ENCODE measurements at places on chromosomes 2 and 18.

DNA sequence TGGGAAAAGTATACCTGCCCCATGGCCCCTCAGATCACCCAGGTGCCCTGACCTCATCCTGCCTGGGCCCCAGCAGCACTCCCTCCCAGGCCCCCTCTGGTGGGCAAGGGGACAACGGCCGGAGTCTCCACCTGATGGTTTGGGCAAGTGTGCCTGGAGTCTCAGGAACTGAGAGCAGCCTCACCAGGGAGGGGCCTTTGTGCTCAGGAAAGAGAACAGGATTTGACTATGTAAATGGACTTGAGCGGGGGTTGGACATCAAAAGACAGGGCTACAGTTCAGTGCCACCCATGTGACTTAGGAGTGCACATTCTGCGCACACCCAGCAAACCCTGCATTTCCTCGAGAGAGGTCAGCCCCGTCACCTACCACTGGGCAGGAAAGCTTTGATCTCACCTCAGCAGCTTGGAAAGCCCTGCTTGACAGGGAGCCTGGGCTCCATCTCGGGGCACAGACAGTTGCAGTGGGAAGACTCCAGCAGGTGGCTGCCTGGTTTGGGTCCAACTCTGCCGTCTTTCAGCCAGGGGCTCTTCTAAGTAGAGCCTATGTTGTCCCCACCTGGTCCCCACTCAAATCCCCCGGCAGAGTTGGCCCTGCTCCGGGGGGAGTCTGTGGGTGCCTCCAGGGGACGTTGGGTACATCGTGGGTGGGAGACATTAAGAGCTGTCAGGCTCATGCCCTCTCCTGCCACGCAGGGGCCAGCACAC is 3.3 kb downstream of the INPP5D start:
- H3K4me1 ChIP-seq = peaks cover 74% of the 10 kb centered on the region
- H3K27me3 ChIP-seq = no peaks in the 10 kb centered on the region
- peak overlapping the region; percentile 92 for H3K27ac ChIP-seq
- H3K4me3 ChIP-seq = no peak overlapping the region
- peak; percentile 46 for DNase-seq
- H3K36me3 ChIP-seq = no peaks in the 10 kb centered on the region

GRCh38 chr2:61354543-61355197 is 116.2 kb downstream of the USP34 start:
- H3K4me3 ChIP-seq = no peak overlapping the region
- H3K27me3 ChIP-seq = no peaks in the 10 kb centered on the region

GRCh38 chr2:106161938-106162820 is 31.9 kb downstream of the UXS1 start:
- no peak overlapping the region for H3K4me3 ChIP-seq
- no peaks in the 10 kb centered on the region for H3K36me3 ChIP-seq
- H3K27ac ChIP-seq = peak overlapping the region; percentile 73
- H3K27me3 ChIP-seq = no peaks in the 10 kb centered on the region
- DNase-seq = peak; percentile 87

DNA sequence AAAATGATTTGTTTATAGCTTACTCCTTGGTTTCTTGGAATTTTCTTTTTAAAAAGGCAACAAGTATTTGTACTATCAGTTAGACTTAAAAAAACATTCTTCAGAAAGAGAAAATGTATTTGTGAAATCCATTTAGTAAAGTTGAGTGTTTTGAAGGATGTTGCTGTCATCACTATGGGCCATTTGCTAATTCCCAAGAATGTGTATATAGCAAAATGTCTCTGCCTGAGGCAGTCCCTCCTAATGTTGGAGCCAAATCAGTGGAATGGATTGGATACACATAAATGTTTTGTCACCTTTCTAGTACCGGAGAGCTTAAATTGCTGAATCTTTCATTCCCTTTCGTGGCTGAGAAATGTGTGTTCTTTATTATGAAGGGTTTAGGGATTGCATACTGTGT is 890.2 kb upstream of the ZEB2 start:
- no peak for DNase-seq
- no peaks in the 10 kb centered on the region for H3K27me3 ChIP-seq
- H3K36me3 ChIP-seq = no peaks in the 10 kb centered on the region
- H3K27ac ChIP-seq = no peak overlapping the region
- H3K4me1 ChIP-seq = no peaks in the 10 kb centered on the region
- no peak overlapping the region for H3K4me3 ChIP-seq

DNA sequence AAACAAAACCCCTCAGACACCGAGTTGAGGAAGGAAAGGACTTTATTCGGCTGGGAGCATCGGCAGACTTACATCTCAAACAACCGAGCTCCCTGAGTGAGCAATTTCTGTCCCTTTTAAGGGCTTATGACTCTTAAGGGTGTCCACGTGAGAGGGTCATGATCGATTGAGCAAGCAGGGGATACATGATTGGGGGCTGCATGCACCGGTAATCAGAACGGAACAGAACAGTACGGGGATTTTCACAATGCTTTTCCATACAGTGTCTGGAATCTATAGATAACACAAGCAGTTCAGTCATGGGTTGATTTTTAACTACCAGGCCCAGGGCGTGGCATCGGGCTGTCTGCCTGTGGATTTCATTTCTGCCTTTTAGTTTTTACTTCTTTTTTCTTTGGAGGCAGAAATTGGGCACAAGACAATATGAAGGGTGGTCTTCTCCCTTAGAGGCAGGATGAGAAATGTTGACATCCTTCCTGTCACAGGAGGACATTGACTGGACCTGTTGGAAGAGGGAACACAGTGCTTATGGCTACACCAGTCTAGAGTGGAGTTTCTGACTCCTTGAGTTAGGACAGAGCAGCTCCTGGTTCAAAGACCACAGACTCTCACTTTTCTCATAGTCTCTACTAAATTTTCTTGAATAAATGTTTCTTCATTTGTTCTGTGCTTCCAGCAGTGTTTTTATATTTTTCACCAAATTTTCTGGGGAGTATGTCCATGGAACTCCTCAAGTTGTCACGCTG is 35.8 kb downstream of the SPOPL start:
- no peak for DNase-seq
- H3K4me3 ChIP-seq = no peak overlapping the region
- no peaks in the 10 kb centered on the region for H3K36me3 ChIP-seq
- no peak overlapping the region for H3K27ac ChIP-seq

- no peak overlapping the region for H3K4me3 ChIP-seq
- no peaks in the 10 kb centered on the region for H3K27me3 ChIP-seq
- H3K27ac ChIP-seq = no peak overlapping the region
- no peaks in the 10 kb centered on the region for H3K36me3 ChIP-seq
- peaks cover 13% of the 10 kb centered on the region for H3K4me1 ChIP-seq
Observed at GRCh38 chr2:62415518-62415917, 90.5 kb downstream of the TMEM17 start.

DNA sequence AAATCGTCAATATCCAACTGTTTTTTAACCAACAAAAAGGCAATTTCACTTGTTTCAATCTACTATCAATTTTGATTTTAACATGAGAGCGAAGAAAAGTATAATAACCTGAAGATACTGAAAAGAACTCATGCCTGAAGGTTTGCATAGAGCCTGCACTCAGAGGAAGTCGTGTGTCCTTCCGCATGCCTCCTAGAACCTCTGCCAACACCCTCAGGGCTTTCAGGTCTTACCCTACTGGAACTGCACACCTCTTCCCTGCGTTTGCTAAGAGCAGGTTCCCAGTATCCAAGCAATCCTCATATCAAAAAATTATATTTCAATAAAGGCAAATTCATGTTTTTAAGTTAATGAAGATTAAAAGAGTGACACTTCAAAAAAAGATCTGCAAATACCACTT is 74.7 kb downstream of the PIAS2 start:
- no peaks in the 10 kb centered on the region for H3K36me3 ChIP-seq
- H3K4me3 ChIP-seq = no peak overlapping the region
- DNase-seq = no peak
- no peaks in the 10 kb centered on the region for H3K4me1 ChIP-seq
- no peak overlapping the region for H3K27ac ChIP-seq

Data from upper lobe of left lung (tissue), 6 donors.